T-helper 1 cell (primary cell): ENCODE measurements at places on chromosomes 11 and 22.

GRCh38 chr11:121291896-121292494 is 576 bp upstream of the SC5D start:
- DNase-seq, result no peak

- no peak for DNase-seq
Measured at GRCh38 chr22:48496226-48496845, 1331.3 kb downstream of the BRD1 start.

DNA sequence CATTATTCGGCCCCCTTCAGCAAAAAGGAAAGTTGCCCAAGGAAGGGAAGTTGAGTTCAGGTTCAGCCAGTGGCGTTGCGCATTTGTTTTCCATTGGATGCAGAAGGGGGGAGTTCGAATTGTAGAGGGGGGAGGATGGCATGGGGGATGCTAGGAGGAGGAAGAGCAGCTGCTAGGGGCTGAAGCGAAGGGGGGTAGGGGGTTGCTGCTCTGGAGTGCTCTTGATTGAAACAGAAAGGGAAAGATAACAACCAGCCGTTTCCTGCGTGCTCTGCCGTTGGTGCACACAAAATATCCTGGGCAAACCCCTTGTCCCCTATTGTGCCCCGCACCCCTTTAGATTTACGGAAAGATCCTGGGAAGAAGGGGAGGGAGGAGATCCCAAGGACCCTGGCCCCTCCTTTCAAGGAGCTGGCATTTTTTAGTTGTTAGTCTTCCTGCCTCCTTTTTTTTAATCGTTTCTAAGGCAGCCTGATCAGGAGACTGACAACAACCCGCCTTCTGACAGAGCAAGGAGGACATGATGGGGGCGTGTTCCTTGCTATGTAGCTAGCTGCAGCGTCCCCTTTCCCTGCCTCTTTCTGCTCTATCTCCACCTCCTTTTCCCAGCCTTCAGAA is 2.1 kb downstream of the KMT2A start:
- DNase-seq, result peak; percentile 56

- no peak for DNase-seq
Measured at GRCh38 chr11:86205421-86206336, 38.9 kb upstream of the EED start.

DNA sequence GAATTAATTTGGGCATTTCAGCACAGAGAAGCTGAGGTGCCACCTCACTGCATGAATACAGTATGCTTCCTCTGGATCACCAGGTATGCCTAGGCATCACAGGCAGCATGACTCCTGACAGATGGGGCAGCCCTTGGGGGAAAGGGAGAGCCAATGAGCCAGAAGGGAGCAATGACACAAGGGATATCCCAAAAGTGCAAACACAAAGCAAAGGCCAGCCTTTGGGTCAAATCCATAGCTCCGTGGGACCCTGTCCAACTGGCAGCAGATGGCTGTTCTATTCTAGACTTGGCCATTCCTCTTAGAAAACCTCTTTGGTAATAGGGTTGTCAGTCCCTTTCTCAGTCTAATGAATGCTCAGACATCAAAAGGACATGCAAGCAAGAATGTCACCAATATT is 73.3 kb downstream of the SERGEF start:
- DNase-seq, result no peak
